Stimulated activated CD8-positive, alpha-beta memory T cell treated with anti-CD3 and anti-CD28 coated beads, Interleukin-7, amount 100 ng/mL, for 24 hours (primary cell): ENCODE measurements at places on chromosomes 5 and 9.

- no peak for DNase-seq
Measured at GRCh38 chr5:14545862-14546261, 35.7 kb upstream of the OTULINL start.

DNA sequence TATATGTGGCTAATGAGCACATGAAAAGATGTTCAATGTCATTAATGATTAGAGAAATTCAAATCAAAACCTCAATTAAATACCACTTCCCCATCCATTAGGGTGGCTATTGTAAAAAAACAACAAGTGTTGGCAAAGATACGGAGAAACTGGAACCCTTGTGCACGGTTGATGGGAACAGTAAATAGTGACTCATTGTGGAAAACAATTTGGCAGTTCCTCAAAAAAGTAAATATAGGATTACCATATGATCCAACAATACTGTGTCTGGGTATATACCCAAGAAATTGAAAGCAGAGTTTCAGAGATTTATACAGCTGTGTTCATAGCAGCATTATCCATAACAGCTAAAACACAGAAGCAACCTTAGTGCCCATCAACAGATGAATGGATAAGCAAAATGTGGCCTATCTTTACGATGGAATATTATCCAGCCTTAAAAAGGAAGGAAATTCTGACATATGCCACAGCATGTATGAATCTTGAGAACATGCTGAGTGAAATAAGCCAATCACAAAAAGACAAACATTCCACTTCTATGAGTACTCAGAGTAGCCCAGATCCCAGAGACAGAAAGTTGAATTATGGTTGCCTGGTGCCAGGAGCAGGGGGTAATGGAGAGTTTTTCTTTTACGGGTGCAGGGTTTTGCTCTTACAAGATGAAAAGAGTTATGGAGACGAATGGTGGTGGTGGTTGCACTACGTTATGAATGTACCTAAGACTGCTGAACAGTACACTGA, 41.4 kb upstream of the LRRC14B start:
- DNase-seq: no peak

DNA sequence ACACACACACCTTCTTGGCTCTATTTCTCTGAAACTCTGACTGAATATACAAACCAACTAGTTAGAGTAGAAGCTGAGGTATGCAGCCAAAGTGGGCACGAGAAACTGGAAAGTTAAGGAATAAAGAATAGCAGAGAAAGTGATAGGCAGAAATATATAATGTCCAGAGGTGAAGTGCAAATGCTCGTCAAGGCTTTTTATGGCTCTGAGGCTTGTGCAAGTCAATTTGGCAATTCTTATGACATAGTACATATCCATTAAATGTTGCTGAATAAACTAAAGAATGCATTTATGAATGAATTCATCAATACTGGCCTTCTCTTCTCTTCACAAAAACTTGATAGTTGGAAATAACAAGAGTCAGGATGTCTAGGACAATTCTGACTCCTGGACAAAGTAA, 490.1 kb upstream of the DMAC1 start:
- no peak for DNase-seq

GRCh38 chr9:14608540-14608939, 84.7 kb downstream of the ZDHHC21 start:
- no peak for DNase-seq

DNA sequence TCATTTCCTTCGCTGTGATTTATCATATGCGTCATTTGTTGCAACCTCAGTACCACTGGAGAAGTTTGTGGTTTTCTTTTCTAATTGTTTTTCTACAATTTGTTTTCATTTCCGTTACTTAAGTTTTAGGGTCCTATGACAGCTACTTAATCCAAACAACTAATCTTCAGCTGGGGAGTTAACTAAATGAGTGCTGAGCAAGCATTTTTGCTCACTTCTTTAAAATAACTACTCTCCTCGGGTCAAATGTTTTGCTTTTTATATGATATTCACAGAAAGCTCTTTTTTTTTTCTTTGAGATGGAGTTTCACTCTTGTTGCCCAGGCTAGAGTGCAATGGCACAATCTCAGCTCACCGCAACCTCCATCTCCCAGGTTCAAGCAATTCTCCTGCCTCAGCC, 14.6 kb upstream of the ICE1 start:
- DNase-seq: no peak

DNA sequence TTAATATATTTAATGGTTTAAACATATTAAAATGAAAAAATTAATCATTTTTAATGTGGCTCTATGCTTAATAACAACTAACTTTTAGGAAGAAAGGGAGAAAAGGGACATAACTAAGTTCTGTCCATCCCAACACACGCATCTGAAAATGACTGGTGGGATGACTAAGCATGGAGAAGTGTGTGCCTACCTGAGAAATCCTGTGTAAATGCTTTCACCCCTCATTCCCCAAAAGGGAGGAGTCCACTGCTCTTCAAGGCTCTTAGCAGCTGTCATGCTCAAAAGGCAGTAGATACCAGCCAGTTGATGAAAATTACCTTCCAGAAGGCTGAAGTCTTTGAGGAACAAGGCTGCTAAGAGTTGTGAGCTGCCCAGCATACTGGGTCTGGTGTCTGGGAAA, 130.9 kb downstream of the NFIB start:
- DNase-seq: no peak

GRCh38 chr5:98656125-98656795, 117.2 kb upstream of the RGMB start:
- DNase-seq: no peak

- DNase-seq: no peak
Measured at GRCh38 chr5:74085782-74086181, 459.8 kb downstream of the ARHGEF28 start.

DNA sequence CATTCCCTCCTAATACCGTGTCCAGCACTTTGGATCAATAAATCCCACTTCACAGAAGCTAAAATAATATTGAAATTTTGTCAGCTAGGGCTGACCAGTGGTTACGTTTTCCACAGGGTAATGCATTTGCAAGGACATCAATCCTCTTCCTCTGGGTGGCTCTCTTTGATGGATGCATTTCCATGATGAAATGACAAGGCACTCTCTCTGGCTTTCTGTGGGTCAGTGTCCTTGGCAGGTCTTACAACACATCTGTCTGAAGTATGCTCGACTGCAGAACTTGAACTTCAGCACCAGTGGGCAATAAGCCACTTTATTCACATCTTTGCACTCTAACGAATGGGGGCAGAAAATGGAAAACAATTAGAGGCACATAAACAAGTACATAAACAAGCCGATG, 330.1 kb downstream of the ADAMTS6 start:
- DNase-seq: no peak

- DNase-seq: no peak
Measured at GRCh38 chr5:150783422-150783928, 4.9 kb downstream of the SMIM3 start.

DNA sequence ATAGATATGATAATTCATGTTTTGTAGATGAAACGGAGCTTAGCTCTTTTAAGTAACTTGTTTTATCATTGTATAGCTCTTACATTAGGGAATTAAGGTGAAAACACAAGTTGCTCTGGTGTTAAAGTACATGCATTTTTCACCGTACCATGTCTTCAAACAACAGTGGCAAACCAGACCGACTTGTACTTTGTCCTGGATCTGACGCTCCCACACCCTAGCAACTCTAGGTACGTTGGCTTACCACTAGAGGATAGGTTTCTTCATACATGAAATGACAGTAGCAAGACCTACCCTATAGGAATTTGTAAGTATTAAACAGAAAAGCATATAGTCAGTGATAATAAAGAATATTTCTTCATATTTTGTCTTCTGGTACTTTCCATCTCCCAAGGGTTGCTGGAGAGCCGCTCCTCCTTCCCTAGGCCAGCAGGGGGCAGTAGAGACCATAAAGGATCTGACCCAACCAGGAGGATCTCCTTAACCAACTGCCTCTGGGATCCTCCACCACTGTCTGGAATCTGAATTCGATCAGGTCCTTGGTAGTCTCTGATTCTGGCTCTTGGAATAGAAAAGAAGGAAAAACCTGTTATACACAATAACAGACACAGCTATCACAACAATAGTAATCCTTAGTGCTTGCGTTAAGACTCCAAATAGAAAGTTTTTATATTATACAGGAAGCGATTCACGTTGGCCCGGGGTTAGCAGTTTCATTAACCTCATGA, 136.7 kb downstream of the CAVIN4 start:
- DNase-seq: peak; percentile 9

- no peak for DNase-seq
Measured at GRCh38 chr5:173816728-173817127, 71.4 kb upstream of the CPEB4 start.

GRCh38 chr9:123679330-123679987, 250.5 kb downstream of the DENND1A start:
- no peak for DNase-seq

DNA sequence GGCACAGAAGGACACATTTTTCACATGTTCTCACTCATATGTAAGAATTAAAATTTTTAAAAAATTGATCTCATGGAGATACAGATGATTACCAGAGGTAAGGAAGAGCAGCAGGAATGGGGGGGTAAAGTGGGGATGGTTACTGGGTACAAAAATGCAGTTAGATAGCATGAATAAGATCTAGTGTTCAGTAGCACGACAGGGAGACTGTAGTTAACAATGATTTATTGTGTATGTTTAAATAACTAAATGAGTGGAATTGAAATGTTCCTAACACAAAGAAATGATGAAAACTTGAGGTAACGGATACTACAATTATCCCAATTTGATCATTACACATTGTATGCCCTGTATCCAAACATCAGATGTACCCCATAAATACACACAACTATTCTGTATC, 15.2 kb upstream of the TGFBI start:
- DNase-seq: no peak

- no peak for DNase-seq
Measured at GRCh38 chr5:77101298-77101697, 14.2 kb upstream of the ZBED3 start.

- no peak for DNase-seq
Measured at GRCh38 chr9:19464061-19464763, 55.4 kb downstream of the ACER2 start.

GRCh38 chr5:60076746-60077145, 183.2 kb upstream of the PDE4D start:
- no peak for DNase-seq

- no peak for DNase-seq
Measured at GRCh38 chr9:87793292-87793691, 67.4 kb downstream of the CTSL start.

DNA sequence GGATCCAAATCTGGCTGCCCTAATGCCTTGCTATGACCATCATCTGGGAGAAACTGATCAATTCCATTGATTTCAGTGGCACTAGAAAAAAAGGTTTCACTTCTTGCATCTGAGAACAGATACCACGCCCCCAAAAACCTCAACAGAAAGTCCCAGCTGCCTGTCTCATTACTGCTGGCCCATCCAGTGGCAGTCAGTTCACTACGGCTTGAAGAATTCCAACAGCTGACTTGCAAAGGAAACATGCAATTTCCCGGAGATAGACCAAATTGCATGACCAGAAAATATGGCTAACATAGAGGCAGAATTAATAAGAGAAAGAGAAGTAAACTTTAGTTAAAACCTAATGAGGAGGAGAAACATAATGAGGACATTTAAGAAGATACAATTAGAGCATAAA, 48.6 kb downstream of the UGCG start:
- DNase-seq: no peak

GRCh38 chr9:106701611-106702010, 161.4 kb upstream of the ZNF462 start:
- no peak for DNase-seq

DNA sequence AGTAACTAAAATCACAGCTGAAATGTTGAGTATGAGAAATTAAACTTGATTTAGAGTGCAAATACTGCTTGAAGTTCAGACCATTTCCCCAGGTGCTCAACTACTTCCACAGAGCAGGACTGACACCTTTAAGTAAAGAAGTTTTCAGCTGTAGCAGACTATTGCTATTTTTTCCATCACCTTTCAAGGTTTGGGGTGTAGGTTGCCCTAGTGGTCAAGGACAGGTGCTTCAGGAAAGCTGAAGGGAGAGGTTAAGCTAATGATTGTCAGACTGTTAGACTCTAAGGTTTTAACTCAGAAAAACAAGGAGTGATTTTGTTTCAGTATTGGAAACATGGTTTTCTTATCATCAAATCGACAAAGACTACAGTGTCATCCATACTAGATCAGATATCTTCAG, 162.1 kb downstream of the CCDC192 start:
- no peak for DNase-seq

DNA sequence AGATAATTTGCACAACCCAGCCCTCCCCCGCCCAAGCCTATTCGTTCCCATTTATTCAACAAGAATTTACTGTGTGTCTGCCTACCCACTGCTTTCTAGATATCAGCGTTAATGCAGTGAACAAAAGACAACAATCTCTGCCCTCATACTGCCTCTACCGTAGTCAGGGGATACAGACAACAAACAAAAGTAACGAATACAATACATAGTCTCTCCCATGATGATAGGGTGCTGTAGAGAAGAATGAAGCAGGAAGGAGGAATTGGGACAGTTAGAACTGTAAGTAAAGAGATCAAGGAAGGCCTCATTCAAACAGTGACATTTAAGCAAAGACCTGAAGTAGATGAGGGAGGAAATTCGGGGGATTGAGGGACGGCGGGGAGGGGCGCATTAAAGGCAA, 1.7 kb downstream of the GFM2 start:
- no peak for DNase-seq

DNA sequence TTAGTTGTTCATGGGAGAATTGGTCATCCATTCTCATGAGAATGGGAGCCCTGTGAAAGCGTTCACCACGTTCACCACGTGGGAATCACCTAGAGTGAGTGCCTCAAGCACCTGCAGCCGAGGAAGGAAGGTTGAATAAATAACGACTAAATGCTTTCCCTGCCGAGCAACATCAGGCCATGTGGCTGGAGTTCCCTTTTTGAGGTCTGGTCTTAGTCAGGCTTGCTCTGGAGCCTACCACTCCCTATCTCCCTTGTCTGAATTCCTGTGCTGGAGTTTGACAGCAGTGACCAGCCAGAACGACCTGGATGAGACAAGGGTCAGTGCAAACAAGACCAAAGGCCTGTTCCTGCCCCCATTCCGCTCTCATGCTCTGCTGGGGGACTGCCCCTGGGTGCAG, 28.5 kb downstream of the KCNMB1 start:
- no peak for DNase-seq

DNA sequence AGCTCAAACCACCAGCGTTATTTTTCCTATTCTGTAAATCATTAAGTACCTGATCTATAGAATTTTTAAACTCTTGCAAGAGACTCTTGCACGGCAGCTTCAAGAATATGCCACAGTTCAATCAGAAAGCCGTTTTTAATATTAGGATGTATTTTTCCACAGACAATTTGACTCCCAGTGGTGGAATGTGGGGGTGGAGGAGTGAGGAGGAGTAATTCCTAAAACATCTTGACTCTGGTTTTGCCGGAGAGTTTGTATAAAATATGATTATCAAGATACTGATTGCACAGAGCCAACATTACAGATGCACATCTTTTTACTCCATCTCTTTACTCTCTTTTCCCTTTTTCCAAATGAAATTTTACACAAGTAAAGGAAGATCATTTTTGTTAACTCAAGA, 288.3 kb downstream of the ENC1 start:
- DNase-seq: no peak

DNA sequence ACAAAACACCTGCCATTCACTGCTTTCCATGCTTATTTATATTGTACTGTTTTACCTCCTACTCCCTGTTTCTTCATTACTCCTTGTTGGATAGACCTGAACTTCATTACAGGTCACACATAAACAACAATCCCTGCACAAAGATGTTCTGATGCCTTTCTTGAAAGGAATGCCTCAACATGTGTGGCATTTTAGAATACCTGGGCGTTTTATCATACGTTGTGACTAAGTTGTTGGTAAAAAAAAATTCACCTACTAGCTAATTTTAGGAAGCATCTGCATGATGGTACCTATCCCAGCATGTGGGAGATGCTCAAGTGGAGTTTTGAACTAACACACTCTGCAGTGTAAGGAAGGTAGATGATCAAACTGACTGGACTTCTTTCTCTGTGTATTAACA, 604.1 kb downstream of the TAF11L14 start:
- no peak for DNase-seq
